Osteoblast (primary cell): ENCODE measurements at places on chromosomes 4 and X. TPM values are rescaled to one million over a fixed set of nuclear protein-coding genes. Genes with fewer than 3 reads are reported as not detected.
A peak's percentile ranks its signal among the peaks of the same experiment; 100 is the strongest.

The GPAT3 gene
- total RNA-seq = 0.36 and 0.59 TPM in 2 replicates

The RAB9B gene
- 1.1 and 1.8 TPM in 2 replicates for total RNA-seq

- peak; percentile 64 for DNase-seq
Observed at GRCh38 chr4:4922441-4922840, 63.0 kb downstream of the MSX1 start.

DNA sequence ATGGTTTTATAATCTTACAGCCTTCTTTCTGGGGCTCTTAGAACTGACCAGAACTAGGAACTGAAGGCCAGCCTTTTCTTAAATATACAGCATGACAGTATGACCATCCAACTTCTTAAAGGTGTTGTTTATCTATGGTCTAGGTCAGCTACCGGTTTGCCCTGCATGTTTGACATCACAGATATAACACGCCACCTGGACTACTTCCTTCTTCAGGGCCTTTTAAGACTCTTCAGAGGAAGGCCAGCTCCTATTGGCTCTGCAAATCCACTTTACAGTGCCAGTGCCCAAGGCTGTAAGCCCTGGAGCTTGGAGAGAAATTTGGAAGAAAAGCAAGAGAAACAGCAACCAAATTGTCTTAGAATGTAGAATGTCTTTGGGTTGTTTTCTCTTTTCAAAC lies 185.5 kb downstream of the MGST2 start:
- DNase-seq = no peak
